Hindlimb muscle (tissue), 1 donor: ENCODE measurements at places on chromosomes 7 and 10. TPM values are rescaled to one million over a fixed set of nuclear protein-coding genes. Genes with fewer than 3 reads are reported as not detected.

DNA sequence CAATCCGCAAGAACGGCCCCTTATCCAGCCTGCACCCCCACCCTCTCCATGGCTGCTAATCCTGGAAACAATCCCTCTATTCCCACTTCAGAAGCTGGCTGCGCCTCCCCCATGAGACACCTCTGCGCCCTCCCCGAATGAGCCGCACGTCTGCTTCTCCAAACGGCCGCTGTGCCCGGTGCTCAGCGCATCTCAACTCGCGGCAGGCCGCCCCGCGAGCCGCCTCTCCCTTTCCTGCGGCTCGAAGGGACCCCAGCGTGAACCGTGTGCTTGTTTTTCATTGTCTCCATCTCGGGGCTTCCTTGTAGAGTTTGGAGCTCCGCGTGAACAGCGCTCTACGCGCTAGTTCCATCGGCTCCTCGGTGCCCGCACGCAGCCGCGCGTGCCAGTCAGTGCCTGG lies 20.8 kb upstream of the FXYD4 start:
- no peak for DNase-seq

DNA sequence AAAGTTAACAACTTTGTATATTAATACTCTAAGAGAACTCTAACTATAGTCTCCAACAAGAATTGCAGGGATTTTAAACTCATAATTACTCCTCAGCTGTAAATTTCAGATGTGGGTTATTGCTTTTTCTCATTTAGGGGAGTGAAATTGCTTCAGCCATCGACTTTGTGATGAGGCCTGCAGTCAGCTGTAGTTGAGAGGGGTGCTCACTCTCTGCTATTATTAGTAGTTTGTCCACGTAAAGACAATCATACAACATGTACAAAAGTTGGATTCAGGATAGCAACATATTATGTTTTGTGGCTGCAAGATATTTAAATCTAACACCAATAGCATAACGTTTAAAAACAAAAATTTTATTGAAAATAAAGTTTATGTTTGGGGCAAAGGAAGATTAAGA lies 28.7 kb downstream of the HDAC9 start:
- no peak for DNase-seq

GRCh38 chr10:84204122-84204521 lies 9.8 kb downstream of the CDHR1 start:
- no peak for DNase-seq

DNA sequence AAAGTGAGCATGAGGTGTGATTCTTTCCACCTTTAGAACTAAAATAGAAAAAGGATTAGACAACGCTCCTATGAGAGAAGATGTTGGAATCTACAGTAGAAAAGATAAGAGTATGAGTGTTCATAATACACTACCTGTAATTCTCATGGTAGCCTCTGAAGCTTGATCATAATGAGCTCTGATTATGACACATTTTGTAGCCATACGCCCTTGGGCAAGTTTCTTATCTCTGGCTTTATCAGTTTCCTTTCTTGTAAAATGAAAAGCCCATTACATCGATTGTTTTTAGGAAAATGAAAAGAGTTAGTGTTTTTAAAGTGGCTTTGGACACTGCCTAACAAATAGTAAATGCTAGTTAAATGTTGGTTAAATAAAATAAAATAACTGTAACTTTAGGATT lies 22.4 kb upstream of the PRSS58 start:
- no peak for DNase-seq

DNA sequence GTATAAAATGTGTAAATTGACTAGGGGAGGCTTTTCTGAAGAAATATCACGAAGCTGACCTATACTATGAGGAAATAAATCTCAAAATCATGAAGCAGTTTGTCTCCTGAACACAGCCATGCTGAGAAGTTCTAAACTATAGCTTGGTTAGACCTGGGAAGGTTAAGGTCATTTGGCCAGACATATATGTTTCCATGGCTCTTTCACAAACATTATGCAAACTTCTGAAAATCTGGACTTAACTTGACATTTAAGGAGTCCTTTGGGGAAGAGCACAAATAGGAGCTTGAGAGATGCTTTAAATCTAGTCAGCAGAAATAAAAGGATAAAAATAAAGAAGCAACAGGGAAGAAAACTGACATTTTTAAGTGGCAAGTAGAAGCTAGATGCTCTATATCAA lies 115.9 kb upstream of the MEOX2 start:
- peak; percentile 78 for DNase-seq

GRCh38 chr7:35605760-35606159 lies 89.2 kb downstream of the HERPUD2 start:
- no peak for DNase-seq

- DNase-seq, result no peak
These were observed 19.8 kb upstream of the RASSF4 start for GRCh38 chr10:44939691-44940401.

PRF1 gene
- 0.74 TPM for polyA plus RNA-seq

MYL10 gene
- 9.0 TPM for polyA plus RNA-seq

IL2RA gene
- polyA plus RNA-seq, result not detected
